ENCODE measurements at places on chromosomes 5 and 9. TPM values are rescaled to one million over a fixed set of nuclear protein-coding genes. Genes with fewer than 3 reads are reported as not detected.

FBP2 gene
- not detected for polyA plus RNA-seq

SLC34A3 gene
- 11.4 TPM for polyA plus RNA-seq

FIBCD1 gene
- 0.49 TPM for polyA plus RNA-seq

GRK6 gene
- 32.3 TPM for polyA plus RNA-seq

C5orf52 gene
- not detected for polyA plus RNA-seq

TMOD1 gene
- polyA plus RNA-seq = 1.6 TPM

FBP1 gene
- polyA plus RNA-seq = 57.4 TPM

HAVCR2 gene
- 3.3 TPM for polyA plus RNA-seq

FOXD4L4 gene
- 0.07 TPM for polyA plus RNA-seq

ANXA2R gene
- 1.4 TPM for polyA plus RNA-seq

FLT4 gene
- polyA plus RNA-seq = 33.7 TPM

PCDHA9 gene
- polyA plus RNA-seq = 0.03 TPM

GNAQ gene
- 54.6 TPM for polyA plus RNA-seq

DRD1 gene
- 0.04 TPM for polyA plus RNA-seq

RORB gene
- polyA plus RNA-seq = 0.09 TPM

TUBB4B gene
- 516 TPM for polyA plus RNA-seq

CBY3 gene
- polyA plus RNA-seq = 1.8 TPM

DND1 gene
- polyA plus RNA-seq = 0.44 TPM

KIF12 gene
- 249 TPM for polyA plus RNA-seq

ACTBL2 gene
- not detected for polyA plus RNA-seq

IL9 gene
- polyA plus RNA-seq = not detected

PCDHGB5 gene
- 12.0 TPM for polyA plus RNA-seq

GDA gene
- polyA plus RNA-seq = 0.28 TPM

AK8 gene
- 5.1 TPM for polyA plus RNA-seq

SLC25A2 gene
- 0.19 TPM for polyA plus RNA-seq

SARDH gene
- 12.9 TPM for polyA plus RNA-seq

GARIN3 gene
- not detected for polyA plus RNA-seq

ARL14EPL gene
- polyA plus RNA-seq = not detected

PTCD2 gene
- polyA plus RNA-seq = 9.8 TPM

CATSPER3 gene
- 1.0 TPM for polyA plus RNA-seq

SPAG8 gene
- 8.6 TPM for polyA plus RNA-seq

MLANA gene
- polyA plus RNA-seq = 0.93 TPM

PCDHA2 gene
- 0.20 TPM for polyA plus RNA-seq

IFNA5 gene
- not detected for polyA plus RNA-seq

C9orf43 gene
- polyA plus RNA-seq = 1.0 TPM

ESM1 gene
- 6.0 TPM for polyA plus RNA-seq

ANKRD34B gene
- 0.14 TPM for polyA plus RNA-seq

SLC34A1 gene
- 215 TPM for polyA plus RNA-seq

CAMK2A gene
- polyA plus RNA-seq = 6.0 TPM

PCDHB3 gene
- polyA plus RNA-seq = 4.7 TPM

PCDHGB1 gene
- 1.8 TPM for polyA plus RNA-seq

MZB1 gene
- polyA plus RNA-seq = 1.1 TPM
